ENCODE measurements at places on chromosomes 11 and 22.

- DNase-seq: no peak
Measured at GRCh38 chr22:35634015-35634414, 14.2 kb upstream of the APOL6 start.

- no peak for DNase-seq
Measured at GRCh38 chr11:122523846-122524805, 131.4 kb upstream of the UBASH3B start.

- DNase-seq: no peak
Measured at GRCh38 chr11:95699631-95700470, 89.7 kb downstream of the FAM76B start.

DNA sequence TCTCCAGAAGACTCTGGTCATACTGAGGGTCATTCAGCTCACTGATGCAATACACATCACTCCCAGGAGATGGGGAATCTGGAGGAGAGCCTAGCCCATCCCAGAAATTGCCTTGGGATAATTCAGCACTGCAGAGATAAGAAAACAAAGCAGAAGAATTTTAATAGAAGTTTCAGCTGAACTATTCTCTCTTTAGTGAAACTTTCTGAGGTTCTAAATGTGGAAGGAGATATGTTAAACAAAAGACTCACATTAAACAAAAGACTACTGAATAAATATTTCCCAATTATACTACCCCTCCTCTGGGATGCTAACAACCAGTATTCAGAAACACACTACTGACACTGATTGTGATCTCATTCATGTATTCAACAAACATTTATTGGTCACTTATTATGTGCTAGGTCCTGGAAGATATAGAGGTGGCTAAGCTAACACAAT is 47.8 kb downstream of the C2CD3 start:
- DNase-seq: no peak

GRCh38 chr22:17091851-17092250 is 7.1 kb downstream of the IL17RA start:
- DNase-seq: no peak

- DNase-seq: no peak
Measured at GRCh38 chr11:64891215-64891848, 12.9 kb upstream of the EHD1 start.

DNA sequence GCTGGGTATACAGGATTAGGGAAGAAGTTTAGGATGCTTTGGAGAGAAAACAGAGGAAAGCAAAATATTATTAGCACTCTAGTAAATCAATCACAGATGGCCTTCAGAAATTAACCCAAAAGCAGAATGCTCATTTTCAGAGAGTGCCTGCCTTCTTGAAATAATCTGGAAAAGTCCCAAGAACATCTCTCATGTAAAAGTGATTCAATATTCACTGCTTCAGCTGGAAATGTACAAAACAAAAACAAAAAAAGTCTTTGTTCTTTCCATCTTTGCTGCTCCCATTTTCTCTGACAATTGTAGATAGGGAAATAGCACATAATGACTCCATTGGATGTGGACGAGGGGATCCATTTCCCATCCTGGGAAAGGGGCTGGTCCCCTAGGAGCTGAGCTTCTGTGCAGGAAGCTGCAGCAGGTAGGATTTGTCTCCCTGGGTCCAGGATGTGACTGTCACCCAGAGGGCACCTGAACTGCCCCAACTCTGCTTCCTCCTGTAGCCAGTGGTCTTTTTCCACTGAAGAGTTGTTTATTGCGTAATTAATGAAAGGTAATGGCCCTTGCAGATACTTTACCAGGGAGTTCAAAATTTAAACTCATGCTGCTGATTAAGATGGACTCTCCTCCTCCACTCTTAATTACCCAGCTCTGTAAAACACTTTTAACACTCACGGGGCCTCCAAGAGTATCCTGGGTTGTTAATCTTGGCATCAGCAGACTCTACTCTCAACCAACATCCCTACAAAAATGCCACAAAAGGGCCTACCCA is 57.9 kb downstream of the SC5D start:
- DNase-seq: no peak

- DNase-seq: no peak
Measured at GRCh38 chr22:36729321-36729720, 25.8 kb upstream of the CACNG2 start.

DNA sequence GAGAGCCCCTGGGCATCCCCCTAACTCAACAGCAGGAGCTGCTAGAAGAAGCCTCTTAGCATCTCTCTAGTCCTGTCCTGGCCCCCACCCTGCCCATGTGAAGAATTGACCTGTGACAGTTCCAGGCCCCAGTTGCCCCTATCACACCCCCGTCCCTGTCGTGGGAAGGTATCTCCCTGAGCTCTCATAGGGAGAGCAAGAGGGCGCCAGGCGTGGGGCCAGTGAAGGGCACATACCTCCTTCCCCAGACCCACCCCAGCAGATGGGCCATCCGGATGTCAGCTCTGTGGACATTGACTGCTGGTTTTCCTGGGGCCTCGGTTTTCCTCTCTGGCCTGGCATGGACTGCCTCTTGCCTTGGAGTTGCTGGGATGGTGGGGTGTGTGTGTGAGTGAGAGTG is 29.5 kb downstream of the CD82 start:
- no peak for DNase-seq

DNA sequence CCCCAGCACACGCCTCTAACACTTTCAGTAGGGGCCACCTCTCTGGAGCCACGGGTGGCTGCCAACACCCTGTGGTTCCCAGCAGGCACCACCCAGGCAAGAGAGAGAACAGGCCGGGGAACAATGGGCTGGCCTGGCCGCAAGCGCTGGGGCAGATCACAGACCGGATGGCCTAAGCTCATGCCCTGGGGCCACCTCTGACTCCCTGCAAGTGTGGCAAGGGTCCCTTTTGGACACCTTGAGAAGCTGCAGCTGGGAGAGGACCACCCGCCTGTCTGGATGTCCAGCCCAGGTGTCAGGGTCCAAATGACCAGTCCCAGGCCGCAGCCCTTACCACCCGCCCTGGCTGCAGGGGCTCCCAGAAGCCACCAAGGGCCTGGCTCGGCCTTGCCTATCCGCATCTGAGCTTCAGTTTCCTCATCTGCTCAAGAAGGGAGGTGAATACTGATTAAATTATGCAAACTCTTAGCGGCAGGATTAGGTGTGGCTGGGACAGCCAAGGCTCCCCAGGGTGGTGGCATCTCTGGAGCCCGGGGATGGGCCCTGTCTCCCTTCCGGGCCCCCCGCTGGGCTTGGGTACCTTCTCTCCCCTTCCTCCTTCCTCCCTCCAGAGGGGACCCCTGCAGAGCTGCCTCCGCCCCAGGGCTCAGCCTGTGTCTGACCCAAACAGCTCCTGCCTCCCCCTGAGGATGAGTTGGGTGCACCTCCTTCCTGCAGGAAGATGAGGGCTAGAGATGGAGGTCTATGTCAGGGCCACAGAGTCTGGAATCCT is 785 bp upstream of the SUSD2 start:
- DNase-seq: no peak

DNA sequence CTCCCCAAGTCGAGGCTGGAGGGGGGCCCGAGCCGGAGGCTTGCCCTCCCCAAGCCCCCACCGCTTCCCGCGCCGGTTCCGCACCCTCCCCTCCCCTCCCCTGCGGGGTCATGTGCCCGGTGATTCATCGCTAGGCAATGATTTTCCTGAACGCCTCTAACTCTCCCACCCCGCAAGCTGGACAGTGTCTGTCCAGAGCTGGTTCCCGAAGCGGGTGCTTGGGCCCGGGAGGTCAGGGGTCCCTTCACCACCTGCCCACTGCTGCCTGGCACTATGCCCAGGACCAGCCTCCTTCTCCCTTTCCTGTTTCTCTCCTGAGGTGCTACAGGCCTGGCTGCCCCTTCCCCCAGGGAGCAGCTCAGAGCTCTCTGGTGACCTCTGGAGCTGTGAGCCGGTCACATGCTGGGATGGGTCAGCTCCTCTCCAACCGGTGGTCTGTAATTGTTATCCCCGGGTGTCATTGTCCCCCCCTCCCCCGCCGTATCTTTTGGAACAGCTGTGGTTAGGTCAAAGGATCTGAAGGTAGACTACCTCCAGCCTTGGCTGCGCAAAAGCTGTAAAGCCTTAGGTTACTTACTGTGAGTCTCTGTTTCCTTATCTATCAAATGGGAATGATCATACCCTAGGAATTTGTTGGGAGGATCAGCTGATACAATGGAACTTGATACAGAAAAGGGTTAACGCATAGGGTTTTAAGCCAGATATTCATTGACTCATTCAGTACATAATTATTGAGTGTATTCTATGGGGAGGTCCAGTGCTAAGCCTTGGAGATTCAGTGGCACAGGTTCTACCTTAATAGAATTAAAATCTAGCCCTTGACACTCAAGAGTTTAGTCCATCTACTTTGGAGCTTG is 753 bp downstream of the STX3 start:
- DNase-seq: peak; percentile 42

GRCh38 chr11:16804104-16804947 is 65.9 kb downstream of the C11orf58 start:
- DNase-seq: no peak

- no peak for DNase-seq
Measured at GRCh38 chr22:26588729-26589366, 1.1 kb downstream of the TPST2 start.

- no peak for DNase-seq
Measured at GRCh38 chr11:85628771-85629341, 463 bp downstream of the TMEM126B start.

DNA sequence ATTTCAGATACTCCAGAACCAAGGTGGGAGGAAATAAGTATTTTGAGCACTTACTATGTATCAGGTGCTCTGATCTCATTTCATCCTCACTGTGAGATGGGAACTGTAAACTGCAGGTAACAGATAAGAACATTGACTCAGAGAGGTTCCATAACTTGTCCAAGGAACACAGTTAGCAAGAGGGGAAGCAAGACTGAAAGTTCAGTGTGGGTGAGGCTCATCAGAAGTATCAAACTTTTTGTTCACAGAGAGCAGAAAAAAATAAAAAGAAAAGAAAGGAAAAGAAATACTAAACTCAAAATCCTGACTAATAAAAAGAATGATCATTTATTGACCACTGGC is 37.1 kb downstream of the RAB30 start:
- no peak for DNase-seq

GRCh38 chr22:19957445-19957844 is 15.8 kb upstream of the TXNRD2 start:
- no peak for DNase-seq

- no peak for DNase-seq
Measured at GRCh38 chr11:64469288-64469687, 110.3 kb downstream of the RPS6KA4 start.

- no peak for DNase-seq
Measured at GRCh38 chr11:27611390-27611789, 88.9 kb downstream of the BDNF start.

DNA sequence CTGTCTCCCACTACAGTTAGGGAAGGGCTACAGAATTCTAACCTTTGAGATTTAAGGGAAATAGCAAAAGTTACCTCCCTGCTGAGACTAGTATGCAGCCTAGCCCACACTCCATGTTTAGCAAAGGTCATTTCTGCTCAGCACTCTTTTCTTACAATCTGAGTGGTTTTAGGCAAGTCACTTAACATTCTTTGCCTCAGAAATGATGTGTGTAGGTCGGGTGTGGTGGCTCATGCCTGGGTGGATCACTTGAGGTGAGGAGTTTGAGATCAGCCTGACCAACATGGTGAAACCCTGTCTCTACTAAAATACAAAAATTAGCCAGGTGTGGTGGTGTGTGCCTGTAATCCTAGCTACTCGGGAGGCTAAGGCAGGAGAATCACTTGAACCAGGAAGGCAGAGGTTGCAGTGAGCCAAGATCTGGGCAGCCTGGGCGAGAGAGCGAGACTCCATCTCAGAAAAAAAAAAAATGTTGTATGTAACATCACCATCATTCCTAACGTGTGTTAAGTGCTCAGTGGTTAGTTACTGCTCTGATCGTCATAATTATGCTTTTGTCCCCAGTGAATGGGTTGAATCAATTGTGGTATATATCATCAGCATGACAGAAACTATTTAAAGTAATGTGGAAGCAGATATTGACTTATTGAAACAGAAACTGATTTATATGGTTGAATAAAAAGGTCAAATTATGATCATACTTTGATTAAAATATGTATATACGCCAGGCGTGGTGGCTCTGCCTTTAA is 55.0 kb downstream of the COPB1 start:
- no peak for DNase-seq

GRCh38 chr11:128830290-128831173 is 36.6 kb downstream of the KCNJ1 start:
- DNase-seq: no peak

DNA sequence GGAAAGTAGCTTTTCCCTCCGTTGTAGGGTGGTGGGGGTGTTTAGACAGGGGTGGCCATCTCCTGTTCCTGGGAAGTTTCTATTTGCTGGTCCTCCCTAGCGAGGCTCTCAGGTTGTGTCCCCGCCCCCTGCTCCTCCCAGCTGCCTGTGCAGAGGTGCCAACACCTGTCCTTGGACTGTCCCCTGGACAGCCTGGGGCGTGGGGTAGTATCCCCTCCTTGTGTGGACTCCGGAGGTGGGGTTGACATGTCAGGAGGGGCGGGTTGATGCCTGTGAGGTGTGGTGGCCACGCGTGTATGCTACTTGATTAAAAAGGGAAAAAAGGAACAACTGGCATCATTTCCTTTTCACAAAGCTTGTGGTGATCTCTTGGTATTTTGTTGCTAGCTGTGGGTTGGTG is 14.3 kb upstream of the RANBP1 start:
- DNase-seq: no peak

- no peak for DNase-seq
Measured at GRCh38 chr22:39301926-39302325, 17.5 kb downstream of the RPL3 start.

- no peak for DNase-seq
Measured at GRCh38 chr22:34886812-34887211, 179.1 kb upstream of the ISX start.

GRCh38 chr11:9758637-9759518 is 95.0 kb downstream of the SWAP70 start:
- DNase-seq: no peak

GRCh38 chr22:36823186-36823839 is 6.5 kb upstream of the PVALB start:
- no peak for DNase-seq

GRCh38 chr11:1927026-1927847 is 7.7 kb downstream of the TNNT3 start:
- no peak for DNase-seq

DNA sequence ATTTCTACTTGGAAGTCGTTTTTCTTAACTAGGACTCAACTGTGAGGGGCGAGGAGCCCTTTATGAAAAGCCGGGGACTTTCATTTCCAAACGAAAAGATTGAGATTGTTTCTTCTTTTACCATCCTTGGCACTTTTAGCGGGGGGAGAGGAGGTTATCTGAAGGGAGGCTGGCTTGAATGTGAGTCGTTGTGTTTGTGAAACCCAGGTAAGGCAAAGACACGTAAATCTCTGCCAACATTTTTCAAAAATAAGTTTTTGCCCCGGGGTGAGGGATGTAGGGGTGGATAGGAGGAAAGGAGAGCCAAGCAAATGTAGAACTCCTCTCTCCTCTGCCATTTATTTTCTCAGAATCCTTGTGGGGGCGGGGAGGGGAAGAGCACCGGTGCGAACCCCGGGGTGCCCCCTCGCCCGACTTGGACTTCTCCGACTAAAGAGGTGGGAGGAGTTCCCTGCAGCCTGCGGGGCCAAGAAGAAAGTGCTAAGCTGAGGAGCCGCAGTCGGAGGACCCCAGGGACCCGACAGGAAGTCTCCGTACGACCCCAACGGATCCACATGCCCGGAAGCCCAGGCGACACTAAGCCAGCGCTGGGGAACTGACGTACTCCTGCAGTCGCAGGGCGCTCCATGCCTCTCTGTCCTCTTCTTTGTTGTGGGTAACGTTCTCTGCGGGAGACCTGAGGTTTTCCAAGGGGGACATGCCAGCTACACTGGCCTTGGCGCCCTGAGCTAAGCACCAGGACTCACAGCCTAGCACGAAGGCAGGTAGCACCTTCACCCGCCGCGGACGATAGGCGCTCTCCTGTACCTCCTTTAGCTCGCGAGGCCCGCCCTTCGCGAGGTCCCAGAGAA is 2.4 kb upstream of the WT1 start:
- DNase-seq: no peak

GRCh38 chr11:11884774-11885481 is 43.2 kb downstream of the USP47 start:
- DNase-seq: no peak
